Stimulated activated CD8-positive, alpha-beta memory T cell treated with anti-CD3 and anti-CD28 coated beads, Interleukin-4, amount 100 ng/mL, for 4 hours (primary cell): ENCODE measurements at places on chromosomes 1 and 21.

GRCh38 chr1:235275836-235276235 is 52.1 kb downstream of the ARID4B start:
- no peak for DNase-seq

GRCh38 chr1:165327538-165327937 is 29.0 kb downstream of the LMX1A start:
- DNase-seq, result no peak

GRCh38 chr21:38679534-38679933 is 126.2 kb upstream of the ETS2 start:
- DNase-seq, result no peak

DNA sequence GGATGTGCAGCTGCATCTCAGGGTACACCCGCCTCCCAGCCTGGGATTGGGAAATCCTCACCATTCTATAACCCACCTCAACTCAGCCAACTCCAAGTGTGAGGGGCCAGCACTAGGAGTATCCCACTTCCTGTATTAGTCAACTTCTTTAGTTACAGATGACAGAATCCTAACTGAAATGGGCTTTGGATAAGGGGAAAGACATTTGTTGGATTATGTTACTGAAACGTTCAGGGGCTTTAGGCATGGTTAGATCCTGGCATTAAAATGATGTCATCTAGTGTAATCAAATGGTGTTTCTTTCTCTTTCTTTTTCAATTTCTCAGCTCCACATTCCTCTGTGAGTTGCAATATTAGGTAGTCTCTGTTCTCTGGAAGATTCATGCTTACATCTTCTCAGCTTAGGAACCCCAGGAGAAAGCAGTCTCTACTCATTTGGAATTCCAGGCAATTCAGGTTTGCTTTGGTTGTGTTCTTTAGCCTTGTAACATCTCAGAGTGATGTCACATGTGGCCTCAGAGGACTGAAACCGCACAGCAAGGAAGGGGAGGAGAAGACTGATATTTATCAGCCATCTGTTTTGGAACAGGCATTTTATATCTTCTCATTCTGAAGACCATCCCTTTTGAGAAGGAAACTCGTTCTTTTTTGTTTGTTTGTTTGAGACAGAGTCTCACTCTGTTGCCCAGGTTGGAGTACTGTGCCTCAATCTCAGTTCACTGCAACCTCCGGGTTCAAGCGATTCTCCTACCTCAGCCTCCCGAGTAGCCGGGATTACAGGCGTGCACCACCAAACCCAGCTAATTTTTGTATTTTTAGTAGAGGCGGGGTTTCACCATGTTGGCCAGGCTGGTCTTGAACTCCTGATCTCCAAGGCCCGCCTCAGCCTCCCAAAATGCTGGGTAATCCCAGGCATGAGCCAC is 18.9 kb upstream of the TMEM54 start:
- DNase-seq, result no peak

DNA sequence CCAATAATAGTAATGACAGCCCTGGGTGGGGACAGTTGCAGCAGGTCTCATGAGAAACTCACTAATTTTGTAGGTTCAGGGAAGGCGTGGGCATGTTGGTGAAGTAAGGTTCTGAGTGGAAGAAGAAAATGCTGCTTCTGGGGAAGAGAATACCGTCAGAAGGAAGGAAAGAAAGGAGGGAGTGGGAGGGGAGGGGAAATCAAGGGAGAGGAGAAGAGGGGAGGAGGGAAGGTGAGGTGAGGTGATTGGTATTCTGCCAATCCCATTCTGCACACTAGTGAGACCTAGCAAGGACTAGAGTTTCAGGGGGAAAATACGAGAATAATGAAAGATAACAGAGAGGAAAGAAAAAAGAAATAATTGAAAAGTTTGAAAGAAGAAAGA is 32.4 kb upstream of the MGST3 start:
- no peak for DNase-seq

DNA sequence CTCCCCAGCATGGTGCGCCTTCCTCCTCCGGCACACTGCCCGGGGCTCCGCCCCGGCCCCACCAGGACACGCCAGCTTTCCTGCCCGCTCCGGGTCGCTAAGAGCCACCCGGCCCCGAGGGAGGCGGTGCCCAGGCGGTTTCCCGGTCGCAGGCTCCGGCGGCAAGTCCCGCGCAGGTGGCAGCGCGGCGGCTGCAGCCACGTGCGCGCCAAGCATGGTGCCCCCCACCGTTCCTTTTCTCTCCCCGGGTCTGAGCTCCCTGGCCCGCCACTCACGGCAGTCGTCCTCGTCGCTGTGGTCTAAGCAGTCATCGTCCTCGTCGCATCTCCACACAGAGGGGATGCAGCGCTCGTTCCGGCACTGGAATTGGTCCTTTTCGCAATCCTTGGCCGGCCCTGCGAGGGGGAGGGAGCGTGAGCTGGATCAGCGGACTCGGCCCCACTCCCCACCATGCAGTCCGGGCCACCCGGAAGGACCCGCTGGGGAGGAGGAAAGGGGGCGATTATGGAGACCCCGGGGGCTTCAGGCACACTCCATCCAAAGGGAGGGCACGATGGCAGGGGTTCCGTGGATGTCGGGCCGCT is 1.2 kb downstream of the LRP8 start:
- DNase-seq, result no peak

DNA sequence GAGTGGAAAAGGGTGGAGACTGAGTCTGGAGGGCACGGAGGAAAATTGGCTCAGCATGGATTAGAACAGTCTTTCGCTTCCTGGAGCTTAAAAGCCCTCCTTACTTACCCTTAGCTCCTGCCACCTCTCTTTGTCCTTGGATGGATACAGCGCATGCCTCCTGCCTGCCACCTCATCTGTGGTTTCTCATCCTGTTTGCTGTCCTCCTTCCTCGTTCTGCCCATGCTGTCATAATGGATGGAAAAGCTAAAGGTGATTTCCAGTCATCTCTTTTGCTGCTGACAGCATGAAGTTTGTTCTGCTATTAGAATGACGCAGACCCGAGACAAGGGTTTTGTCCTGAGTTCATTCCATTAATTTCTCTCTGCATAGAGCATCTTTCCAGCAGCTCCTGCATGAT is 425.9 kb downstream of the KIF26B start:
- DNase-seq, result no peak

- no peak for DNase-seq
Measured at GRCh38 chr1:9538669-9539164, 548 bp upstream of the SLC25A33 start.

GRCh38 chr1:215911406-215911968 is 344.4 kb downstream of the KCTD3 start:
- DNase-seq, result no peak

DNA sequence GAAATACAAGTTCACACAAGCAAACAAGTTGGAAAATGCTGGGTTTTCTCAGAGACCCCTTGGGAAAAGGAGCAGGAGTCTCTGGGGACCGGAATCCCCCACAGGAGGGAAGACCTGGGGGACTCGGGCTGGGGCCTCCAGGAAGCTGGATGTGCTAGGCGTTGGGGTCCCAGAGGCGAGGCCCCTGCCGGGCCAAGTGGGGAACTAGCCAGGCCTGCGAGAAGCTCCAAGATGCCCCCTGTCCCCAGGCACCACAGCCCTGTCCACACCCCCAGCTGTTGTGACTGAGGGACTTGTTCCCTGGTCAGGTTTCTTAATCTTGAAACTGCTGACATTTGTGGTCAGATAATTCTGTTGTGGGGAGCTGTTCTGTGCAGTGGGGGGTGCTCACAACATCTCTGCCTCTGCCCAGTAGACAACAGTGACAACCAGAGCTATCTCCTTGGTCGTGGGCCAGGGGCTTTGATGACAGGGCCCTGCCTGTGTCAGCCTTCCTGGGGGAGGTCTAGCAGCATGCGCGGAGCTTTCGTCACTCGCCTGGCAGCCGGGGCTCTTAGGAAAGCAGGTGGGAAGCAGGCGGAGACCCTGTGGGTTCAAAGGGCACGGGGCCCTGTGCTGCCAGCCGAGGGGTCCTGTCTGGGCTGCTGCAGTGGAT is 126.4 kb upstream of the ARHGEF16 start:
- no peak for DNase-seq

- DNase-seq, result no peak
Measured at GRCh38 chr1:8351693-8352470, 34.0 kb downstream of the SLC45A1 start.

- no peak for DNase-seq
Measured at GRCh38 chr1:234751678-234752077, 141.7 kb upstream of the IRF2BP2 start.

GRCh38 chr1:85090225-85090624 is 41.9 kb upstream of the MCOLN3 start:
- DNase-seq, result no peak

GRCh38 chr1:228945885-228946284 is 210.6 kb downstream of the RHOU start:
- no peak for DNase-seq

DNA sequence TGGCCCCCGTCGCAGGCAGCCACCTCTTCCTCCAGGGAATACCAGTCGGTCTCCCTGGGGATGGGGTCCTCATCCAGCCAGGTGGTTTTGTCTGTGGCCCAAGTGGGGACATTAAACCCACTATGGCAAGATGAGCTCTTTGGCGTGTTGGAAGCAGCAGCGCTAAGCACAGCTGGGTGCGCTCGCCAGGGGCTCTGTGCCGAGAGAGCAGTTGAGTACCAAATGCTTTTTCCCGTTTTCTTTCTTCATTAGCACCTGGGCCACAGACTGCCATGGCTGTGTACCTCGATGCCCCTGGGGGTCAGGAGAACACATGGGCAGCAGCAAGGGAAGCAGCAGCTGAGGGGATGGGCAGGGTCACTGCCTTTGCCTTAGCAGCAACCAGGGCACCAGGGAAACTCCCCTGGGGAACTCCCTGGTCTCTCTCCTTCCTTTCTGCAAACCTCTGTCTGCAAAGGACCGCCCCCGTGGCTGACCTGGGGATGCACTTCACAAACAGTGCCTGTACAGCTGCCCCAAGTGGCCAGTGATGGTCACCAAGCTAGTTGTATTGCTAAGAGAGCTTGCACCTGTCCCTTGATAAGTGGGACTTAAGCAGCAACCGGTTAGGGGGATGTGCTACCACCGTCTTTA is 31.1 kb downstream of the EDARADD start:
- DNase-seq, result no peak

DNA sequence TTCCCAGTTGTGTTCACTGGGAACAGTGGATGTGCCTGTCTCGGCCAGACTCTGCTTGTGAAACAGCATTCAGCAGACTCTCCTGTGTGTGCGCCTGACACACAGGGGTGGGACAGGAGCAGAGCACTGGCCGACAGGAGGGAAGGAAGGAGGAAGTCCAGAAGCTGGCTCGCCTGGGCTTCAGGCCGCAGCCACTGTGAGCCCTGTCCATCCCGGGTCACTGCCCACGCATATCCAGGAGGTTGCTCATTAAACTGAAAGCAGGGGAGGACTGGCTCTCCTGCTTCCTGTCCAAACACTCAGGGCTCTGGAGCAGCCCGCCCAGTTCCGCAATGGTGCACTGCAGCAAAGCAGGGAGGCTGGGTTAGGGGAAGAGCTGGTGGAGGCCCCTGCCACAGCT is 218.7 kb upstream of the VAMP3 start:
- DNase-seq, result no peak
